ENCODE measurements at places on chromosomes 4 and X.

GRCh38 chr4:166896254-166896653, 338.0 kb downstream of the SPOCK3 start:
- DNase-seq: no peak

DNA sequence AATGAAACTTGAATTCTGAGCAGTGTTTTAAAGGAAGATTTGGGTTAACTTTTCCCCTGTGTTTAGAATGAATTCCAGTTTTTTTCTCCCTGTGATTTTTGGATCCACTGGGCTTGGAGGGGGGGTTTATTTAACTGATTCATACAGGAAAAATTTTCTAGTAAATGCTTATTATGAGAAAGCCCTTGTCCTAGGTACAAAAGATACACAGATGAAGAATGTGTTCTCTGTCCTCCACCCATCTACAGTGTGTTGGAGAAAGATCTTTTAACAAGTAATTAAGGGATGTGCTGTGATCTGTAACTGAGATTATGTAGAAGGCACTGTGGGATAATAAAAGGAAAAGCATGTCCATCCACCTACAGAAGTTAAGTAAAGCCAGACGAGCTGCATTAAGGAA, 103.9 kb downstream of the STIM2 start:
- no peak for DNase-seq

DNA sequence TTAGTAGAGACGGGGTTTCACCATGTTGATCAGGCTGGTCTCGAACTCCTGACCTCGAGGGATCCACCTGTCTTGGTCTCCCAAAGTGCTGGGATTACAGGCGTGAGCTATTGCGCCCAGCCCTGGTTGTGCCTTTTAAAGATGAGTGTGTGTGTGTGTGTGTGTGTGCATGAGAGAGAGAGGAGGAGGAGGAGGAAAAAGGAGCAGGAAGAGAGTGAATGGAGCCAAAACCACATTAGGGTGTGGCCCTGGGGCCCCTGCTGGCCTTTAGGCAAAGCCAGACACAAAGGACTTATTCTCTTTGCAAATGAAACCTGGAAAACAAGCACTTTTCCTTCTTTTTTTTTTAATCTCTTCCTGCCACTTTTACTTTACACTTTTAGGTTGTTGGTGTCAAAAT, 48.2 kb upstream of the KLF3 start:
- DNase-seq: no peak

- DNase-seq: no peak
These were observed 1409.9 kb upstream of the PCDH7 start for GRCh38 chr4:29310252-29310651.

- no peak for DNase-seq
These were observed 77.8 kb downstream of the SORBS2 start for GRCh38 chr4:185734214-185734613.

- no peak for DNase-seq
These were observed 1.5 kb downstream of the SASH3 start for GRCh38 chrX:129781134-129781672.

- DNase-seq: no peak
These were observed 100.7 kb downstream of the CRLF2 start for GRCh38 chrX:1111601-1112300.

All from myocyte (in vitro differentiated cells).